GM04503 (cell line): ENCODE measurements at places on chromosomes 13 and 19.

- DNase-seq: no peak
These were observed 1.6 kb upstream of the PPP1R12C start for GRCh38 chr19:55119053-55119452.

DNA sequence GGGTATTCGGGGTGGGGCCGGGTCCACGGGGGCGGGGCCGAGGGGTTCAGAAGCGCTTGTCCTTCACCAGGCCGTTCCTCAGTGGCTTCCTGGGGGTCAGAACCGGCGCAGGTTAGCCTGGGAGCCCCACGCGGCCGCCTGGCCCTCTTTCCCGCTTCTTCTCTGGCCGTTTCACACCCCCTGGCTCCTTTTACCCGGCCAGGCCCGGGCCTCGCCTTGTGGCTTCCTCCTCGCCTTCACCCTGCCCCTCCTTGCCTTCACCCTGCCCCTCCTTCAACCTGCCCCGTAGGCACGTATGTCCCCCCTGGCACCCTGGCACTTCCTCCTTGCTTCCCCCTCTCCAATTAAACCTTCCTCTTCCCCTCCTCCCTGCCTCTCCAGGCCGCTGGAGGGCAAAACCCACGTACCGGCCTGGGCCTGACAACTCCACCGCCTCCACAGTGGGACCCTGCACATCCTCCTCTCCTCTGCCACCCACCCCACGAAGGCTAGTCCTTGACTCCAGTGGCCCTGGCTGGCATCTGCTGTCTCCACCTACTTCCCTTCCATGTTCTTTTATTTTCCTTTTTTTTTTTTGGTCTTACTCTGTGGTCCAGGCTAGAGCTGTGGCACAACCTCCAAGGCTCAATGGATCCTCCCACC, 25.3 kb downstream of the CERS1 start:
- no peak for DNase-seq

DNA sequence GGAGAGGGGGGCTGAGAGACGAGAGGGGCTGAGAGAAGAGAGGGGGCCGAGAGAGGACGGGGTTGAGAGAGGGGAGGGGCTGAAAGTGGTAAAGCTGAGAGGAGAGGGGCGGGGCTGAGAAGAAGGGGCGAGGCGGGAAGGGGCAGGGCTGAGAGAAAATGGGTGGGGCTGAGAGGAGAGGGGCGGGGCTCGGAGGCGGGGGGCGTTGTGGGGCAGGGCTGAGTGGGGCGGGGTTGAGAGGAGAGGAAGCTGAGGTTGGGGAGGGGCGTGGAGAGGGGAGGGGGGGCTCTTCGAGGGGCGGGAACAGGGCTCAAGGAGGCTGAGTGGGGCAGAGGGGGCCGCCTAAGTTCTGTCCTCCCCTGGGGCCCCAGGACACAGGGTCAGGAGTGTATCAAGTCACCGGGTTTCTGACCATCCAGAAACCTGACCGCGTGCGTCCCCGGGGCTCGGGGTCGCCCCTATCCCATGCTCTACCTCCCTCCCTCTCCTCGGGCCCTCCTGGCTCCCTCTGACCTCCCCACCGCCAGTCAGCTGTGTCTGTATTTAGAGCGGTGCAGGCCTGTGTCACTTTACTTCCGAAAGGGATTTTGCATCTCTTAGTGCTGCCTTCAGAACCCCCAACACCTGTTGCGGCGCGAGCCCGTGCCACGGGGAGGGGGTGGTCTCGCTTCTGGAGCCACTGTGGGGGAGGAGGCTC, 38.6 kb upstream of the SEMA6B start:
- no peak for DNase-seq

DNA sequence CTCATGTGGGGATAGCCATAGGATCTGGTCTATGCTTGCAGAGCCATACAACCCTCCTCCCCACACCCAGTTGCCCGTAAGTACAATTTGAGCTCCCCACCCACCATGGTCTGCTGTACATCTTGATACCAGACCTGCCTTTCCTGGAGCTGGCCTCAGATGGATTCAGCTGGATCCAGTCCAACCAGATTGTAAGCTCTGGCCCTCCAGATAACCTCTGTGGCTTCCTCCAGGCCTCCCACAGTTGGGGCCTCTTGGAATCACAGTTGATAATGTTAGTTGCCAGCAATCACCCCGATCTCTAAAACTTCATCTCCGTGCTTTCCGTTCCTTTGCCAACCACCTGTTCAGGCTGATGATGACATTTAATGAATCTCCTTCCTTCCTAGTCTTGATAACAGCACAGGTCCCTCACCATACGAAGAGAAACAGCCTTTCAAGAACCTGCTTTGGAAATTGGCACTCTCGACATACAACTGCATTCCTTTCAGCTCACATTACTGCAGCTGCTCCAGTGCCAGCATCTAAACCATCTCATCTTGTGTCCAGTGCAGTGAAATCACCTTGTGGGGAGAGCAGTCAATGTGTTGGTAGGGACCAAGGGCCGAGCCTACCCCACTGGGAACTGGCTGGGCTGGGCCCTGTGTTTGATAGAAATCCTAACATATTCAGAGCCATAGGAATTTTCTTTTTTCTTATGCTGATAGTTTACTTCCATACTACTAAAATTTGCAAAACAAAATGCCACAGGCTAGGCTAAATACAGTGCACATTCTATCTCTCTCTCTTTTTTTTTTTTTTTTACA, 15.1 kb upstream of the FOXO1 start:
- no peak for DNase-seq

GRCh38 chr13:48449656-48450055, 36.7 kb upstream of the LPAR6 start:
- DNase-seq: no peak

DNA sequence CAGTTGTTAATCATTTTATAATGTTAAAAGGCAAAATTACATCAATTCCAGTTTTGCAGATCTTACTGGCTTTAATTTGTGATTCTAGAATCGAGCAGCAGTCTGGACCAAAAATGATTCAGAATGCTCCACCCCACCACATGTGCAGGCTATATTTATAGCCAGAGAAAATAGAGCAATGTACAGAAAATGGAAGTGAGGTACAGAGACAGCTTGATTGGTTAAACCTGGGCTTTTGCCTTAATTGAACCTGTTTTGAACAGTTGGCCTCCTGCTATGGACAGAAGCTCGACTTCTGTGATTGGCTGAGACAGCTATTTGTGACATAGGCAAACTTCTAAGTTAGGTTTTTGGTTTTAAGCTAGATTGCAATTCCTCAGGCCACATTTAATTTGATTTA, 607.4 kb upstream of the MIR17HG start:
- DNase-seq: no peak

- peak; percentile 10 for DNase-seq
These were observed 99.6 kb upstream of the SGCG start for GRCh38 chr13:23081220-23081619.

DNA sequence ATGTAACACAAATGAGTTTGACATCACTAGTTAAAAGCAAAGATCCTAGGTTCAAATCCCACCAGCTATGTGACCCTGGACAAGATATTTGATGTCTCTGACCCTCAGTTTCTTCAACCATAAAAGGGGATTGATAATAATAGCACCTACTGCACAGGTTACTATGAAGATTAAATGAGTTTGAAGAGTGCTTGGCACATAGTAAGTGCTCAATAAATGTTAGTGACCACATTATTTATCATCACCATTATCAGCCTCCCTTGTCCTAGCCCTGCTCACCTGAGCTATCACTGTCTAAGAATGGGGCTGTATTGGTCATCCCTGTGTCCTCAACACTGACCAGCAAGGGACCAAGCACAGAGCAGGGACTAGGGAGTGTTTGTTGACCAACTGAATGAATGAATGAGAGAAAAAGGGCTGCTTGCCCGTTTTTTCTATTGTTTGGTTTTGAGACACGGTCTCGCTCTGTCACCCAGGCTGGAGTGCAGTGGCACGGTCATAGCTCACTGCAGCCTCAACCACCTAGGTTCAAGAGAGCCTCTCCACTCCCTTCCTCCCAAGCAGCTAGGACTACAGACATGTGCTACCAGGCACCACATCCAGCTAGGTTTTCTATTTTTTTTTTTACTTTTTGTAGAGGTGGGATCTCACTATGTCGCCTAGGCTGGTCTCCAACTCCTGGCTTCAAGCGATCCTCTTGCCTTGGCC, 26.6 kb upstream of the DACT3 start:
- no peak for DNase-seq

DNA sequence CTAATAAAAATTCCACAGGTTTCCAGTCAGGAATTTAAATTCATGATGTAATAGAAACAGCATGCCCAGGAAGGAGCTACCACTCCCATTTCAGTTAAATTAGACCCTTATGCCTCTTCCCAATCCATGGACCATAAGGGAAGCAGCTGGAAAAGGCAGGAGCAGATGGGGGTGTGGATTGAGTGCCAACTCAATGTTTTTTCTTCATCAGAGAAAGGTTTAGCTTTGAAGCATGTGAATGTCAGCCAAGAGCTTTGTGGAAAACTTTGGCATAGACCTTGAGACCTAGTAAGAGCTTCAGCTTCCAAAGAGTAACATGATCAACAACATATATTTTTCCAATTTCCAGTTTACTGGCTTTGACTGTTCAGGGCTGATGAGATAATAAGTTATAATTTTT, 2139.9 kb downstream of the PCDH9 start:
- DNase-seq: no peak

- no peak for DNase-seq
These were observed 7.1 kb upstream of the SHFL start for GRCh38 chr19:10079031-10079453.

DNA sequence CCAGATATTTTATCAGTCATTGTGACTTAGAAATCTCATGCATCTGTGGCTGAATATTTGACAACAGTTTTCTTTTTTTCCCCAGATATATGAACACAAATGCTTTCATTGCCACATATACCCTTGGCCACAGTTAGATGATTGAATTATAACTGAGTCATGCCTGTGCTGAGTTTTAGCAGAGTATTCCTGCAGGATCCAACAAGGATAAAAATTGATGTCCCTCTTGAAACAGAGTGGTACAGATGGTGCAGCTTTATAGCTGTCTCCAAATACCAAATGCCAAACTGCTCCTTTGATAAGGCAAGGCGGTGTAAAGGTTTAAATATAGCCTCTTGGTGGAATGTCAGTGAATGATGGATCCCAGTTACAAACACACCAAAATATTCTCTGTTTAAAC, 428.5 kb downstream of the GPC6 start:
- no peak for DNase-seq

GRCh38 chr13:69828527-69828926, 279.1 kb upstream of the ATXN8OS start:
- no peak for DNase-seq

DNA sequence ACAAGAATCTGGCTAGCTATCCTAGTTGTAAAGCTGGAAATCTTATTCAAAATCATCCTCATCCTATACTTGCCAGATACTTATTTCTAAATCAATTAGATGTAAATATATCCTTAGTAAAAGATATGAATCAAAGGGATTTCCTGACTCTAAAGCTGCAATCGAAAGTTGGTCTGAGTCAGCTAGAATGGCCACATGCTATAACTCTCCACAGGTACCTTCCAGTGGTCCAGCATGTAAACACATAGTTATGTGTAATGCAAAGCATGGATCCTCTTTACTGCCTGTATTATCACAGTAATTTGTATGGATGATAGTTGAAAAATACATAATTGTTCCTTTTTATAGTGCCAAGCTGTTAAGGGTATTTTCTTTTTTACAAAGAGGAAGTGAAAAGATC, 27.4 kb downstream of the SLITRK6 start:
- DNase-seq: no peak

- DNase-seq: no peak
These were observed 128.9 kb upstream of the KLHL1 start for GRCh38 chr13:70237131-70237530.

GRCh38 chr19:36797786-36798108, 25.1 kb upstream of the ZNF850 start:
- DNase-seq: no peak

GRCh38 chr13:35954207-35954560, 177.0 kb downstream of the DCLK1 start:
- DNase-seq: no peak

DNA sequence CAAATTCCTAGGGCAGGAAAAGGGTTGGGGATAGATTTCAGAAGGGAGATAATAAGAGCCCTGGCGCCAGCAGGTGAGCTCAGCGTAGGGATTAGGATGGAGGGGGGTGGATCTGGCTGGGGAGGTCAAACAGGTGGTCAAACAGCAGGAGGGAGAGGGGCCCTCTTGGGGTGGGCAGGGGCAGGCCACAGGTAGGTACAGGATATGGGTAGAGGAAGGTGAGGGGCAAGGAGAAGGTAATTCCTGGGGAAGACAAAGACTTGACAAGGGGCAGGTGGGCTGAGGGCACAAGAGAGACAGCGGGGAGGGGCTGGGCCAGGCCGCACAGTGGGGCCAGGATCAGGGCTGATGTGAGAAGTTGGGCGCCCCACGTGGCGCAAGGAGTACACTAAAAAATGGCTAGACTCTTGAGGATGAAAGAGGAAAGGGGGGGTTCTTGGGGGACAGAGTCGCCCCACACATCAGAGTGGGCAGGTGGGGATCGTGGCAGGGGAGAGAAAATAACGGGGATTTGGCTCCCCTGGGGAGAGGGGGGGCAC, 713 bp downstream of the KRI1 start:
- no peak for DNase-seq

- DNase-seq: no peak
These were observed 112.8 kb downstream of the CRYL1 start for GRCh38 chr13:20412691-20413355.

- no peak for DNase-seq
These were observed 17.3 kb downstream of the PARP4 start for GRCh38 chr13:24495151-24495729.

DNA sequence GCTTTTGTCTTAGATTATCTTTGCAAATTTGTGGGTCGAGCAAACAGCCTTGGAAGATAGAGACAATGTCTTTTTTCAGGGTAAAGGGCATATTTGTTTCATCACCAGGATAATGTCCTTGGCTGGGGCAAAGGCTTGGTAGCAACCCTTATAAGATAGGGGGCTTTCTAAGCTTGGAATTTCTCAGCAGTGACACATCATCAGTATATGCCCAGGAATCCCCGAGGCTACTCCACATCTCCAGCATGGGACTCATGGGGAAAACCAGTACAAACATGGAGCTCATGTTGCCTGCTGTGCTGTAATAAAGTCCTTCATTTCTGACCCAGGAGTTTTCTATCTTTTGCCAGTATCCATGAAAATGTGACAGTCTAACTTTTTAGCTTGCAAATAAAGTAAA, 77.1 kb downstream of the DCLK1 start:
- DNase-seq: no peak

DNA sequence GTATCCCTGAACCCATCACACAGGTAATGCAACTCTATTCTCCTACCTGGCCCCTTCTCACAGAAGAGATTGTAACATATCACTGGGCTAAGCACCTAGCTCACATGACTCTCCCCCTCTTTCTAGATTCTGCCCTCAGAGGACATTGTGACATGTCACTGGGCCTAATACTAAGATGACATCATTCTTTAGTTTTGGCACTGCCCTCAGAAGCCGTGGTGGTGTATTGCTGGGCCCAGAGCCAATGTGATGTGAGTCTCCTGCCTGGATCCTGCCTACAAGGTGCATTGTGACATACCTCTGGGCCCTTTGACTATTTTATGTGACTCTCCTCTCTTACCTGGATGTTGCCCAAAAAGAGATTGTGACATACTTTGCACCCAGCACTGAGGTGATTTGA, 21.4 kb upstream of the ZNF730 start:
- DNase-seq: no peak

- DNase-seq: peak; percentile 20
These were observed 35.0 kb downstream of the EFNB2 start for GRCh38 chr13:106500445-106500844.

- DNase-seq: no peak
These were observed 309 bp downstream of the LMTK3 start for GRCh38 chr19:48511321-48511731.
